NCI-H2171 treated with DMSO at 0.1 percent for 48 hours (cell line): ENCODE measurements at places on chromosomes 13 and 19.

GRCh38 chr13:23711355-23711754 is 141.1 kb downstream of the TNFRSF19 start:
- no peak for DNase-seq

GRCh38 chr13:44307844-44308243 is 65.8 kb upstream of the SERP2 start:
- DNase-seq: no peak

DNA sequence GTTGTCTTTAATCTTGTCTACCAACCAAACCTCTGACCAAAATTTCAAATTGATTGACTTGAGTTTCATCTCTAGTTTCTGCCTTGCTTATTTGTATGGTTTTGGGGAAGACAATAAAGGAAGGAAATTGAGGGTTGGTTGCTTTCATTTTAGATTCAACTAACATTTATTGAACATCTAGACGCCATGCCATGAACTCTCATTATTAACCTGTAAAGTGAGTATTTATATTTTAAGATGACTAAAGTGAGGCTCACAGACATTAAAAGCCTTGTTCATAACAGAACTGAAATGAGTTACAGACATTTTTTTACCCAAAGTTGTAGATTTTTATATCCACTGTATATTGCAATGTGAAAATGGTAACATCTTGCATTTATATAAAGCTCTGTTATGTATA is 239.3 kb downstream of the LMO7 start:
- no peak for DNase-seq

GRCh38 chr19:49440439-49441209 is 703 bp downstream of the SLC17A7 start:
- DNase-seq: no peak

- DNase-seq: no peak
These were observed 527.4 kb upstream of the ATXN8OS start for GRCh38 chr13:69580255-69580654.

DNA sequence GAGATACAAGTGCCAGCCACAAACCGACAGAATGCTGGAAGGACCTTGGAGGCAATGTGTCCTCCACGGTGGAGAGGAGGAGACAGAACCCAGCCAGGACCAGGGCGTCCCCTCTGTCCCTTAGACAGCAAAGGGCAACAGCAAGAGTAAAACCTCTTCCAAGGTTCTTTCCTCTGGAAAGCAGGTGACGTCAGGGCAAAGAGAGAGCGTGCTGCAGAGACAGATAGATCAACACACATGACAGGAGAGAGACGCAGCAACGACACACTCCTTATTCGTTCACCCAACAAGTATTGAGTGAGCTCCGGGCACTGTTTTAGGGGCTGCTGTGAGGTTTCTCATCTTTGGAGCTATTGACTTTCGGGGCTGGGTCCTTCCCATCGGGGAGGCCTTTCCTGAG is 1.3 kb upstream of the GALP start:
- no peak for DNase-seq
